Stimulated activated CD4-positive, alpha-beta T cell treated with anti-CD3 and anti-CD28 coated beads, Interleukin-4, amount 100 ng/mL, for 24 hours (primary cell): ENCODE measurements at places on chromosomes 1 and 21.

DNA sequence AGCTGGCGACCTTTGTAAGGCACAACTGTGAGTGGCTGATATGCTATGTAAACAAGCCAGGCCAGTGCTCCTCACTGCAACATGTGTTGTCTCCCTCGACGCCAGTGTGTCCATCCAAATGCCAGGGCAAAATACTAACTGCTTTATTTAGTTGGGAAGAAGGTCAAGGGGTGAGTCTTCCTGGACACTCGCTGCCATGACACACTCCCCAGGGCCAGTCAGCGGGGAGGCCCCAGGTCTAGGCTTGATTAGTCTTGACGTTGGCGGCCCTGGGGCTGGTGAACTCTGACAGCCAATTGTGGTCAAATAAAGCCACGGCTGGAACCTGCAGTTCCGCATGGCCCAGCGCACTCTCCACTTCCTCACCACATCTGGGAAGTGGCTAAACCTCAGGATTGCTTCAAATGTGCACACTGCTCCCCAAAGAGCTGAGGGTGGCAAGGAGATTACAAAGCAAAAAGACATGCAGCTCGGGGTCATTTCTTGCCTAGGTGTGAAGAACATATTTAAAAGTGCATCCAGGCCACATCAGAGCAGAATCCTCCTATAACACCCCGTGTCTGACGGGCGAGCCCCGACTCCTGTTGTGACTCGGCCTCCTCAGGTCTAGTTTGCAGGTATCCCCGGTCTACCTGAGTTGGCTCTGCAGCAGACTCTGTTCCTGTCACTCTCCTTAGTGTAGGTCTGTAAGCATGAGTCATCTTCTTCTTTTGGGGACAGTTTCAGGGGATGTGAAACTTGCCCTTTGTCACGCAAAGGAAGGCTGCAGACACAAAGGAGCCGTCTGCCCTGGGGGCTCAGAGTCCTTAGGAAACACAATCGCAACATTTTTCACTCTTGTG, 183.5 kb downstream of the RUNX1 start:
- DNase-seq = peak; percentile 53

- DNase-seq = no peak
Measured at GRCh38 chr1:234660536-234661316, 50.7 kb upstream of the IRF2BP2 start.

- DNase-seq = no peak
Measured at GRCh38 chr1:210201681-210202080, 30.9 kb upstream of the SERTAD4 start.

GRCh38 chr1:240190881-240191401, 99.3 kb downstream of the FMN2 start:
- no peak for DNase-seq

DNA sequence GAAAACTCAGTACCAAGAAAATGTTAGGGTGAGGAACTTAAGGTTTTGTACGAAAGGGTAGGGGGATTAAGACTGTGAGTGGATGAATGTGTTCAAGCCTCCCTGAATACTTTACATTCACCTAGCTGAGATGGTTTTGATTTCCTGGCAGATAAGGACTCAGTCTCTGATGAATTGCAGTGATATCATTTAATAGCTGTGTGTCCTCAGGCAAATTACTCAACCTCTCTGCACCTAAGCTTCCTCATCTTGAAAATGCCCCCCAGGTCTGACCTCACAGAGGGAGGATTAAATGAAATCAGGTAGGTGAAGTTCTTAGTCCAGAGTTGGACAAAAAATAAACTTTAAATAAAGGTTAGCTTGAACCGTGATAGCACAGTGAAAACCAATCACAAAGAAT, 48.4 kb downstream of the CAMK2N1 start:
- DNase-seq = no peak

DNA sequence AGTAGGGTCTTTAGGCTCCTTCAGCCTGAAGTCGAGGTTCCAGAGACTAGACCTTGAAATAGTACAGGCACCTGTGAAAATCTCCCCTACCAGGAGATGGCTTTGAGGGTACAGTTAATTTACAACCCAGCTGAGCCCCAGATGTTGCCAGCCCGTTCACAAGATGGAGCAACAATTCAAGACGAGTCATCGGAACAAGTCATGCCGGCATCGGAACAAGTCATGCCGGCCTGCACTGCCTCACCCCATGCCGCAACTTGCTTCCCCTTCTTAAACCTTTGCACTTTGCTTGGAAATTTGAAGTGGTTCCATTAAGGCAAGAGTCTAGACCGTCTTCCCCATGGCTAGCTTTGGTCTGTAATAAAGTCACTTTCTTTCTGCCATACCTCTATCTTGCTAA, 16.0 kb downstream of the HHAT start:
- no peak for DNase-seq
